ENCODE measurements at places on chromosomes 13 and 19.

GRCh38 chr13:28725046-28725610 is 6.4 kb upstream of the SLC46A3 start:
- no peak for DNase-seq

GRCh38 chr19:16887353-16888265 is 1.2 kb upstream of the F2RL3 start:
- no peak for DNase-seq

DNA sequence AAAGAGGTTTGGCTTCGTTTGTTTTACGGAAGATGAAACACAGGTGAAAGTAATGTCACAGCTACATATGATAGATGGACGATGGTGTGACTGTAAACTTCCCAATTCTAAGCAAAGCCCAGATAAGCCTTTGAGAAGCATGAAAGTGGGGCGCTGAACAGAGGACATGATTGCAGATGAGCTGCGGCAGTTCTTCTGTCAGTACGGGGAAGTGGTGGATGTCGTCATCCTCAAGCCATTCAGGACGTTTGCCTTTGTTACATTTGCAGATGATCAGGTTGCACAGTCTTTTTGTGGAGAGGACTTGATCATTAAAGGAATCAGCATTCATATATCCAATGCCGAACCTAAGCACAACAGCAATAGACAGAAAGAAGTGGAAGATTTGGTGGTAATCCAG is 111.5 kb upstream of the DIAPH3 start:
- DNase-seq, result no peak

DNA sequence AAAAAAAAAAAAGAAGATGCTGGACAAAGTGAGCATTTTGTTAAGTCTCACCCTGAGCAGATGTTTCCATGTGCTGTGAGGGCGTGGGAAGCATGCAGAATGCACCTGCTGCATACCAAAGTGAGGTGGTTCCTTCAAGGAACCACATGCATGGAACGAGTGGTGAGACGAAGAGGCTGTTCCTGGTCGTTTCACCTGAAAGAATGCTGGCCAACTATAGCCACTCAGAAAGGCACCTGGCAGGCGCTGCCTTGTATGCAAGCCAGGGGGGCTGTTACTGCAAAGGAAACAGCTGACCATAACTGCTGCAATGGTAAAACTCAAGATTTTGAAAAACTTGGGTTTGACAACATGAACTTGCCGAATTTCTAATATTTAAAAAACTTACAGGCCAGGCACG is 14.7 kb downstream of the MIER2 start:
- no peak for DNase-seq

- no peak for DNase-seq
Observed at GRCh38 chr19:13788991-13789390, 6.3 kb upstream of the ZSWIM4 start.

- no peak for DNase-seq
Observed at GRCh38 chr13:111168107-111168506, 53.0 kb downstream of the ARHGEF7 start.

- DNase-seq, result no peak
Observed at GRCh38 chr19:55136399-55137102, 12.5 kb downstream of the TNNT1 start.

DNA sequence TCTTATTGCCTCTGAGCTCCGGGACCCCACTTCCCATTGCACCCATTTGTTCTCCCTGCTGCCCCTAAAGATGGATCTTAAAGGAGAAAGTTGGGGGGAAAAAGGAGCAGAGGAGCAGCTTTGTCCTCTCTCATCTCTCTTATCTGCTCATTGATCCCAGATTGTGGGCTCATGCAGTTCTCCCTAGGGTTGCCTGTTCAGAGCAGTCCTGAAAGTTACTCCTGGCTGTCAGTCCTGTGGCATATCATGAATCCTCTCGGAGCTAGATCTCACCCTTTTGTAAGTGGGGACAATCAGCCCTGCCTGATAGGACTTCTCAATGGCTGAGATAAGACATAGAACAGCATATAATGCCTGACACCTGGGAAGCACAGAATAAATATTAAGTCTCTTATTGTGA is 440.3 kb downstream of the IRS2 start:
- no peak for DNase-seq

DNA sequence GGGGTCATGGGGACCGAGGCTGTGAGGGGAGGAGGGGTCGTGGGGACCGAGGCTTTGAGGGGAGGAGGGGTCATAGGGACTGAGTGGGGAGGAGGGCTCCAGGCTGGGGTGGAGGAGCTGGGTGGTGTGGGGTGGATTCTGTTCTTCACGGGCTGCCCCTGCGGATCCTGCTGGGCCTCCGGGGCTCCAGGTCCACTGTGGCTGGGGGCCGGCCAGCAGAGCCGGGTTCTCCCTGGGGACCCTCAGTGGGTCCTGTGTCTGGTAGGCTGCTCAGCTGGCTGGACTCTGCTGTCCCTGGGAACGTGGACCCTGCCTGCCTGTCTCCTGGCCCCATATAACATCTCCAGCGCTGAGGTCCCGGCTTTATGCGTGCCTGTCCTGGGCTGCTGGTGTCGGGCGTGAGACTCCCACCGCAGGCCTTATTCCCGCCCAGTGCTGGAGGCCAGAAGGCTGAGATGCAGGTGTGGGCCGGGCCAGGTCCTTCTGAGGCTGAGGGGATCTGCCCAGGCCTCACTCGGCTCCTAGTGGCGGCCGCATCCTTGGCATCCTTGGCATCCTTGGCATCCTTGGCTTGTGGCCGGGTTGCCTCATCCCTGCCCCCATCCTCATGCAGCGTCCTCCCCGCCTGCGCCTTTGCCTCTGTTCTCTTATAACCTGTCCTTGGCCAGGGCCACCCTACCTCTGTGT is 19.8 kb upstream of the GNA15 start:
- no peak for DNase-seq

DNA sequence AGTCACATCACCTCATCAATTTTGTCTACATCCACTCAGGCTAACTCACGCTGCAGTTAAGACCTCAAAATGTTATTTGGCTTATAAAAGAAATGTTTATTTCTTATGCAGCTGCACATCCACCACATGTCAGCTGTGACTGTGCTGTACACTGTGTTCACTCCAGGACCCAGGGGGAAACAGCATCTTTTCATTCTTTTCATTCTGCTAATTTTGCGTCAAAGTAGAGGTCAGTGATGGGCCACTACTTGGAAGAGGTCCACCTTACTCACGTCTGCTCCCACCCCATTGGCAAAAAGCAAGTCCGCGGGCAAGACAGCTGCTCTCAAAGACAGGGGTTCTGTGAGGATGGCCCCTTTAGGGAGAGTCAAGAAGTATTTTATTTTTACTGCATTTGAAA is 4.5 kb upstream of the DCT start:
- DNase-seq, result no peak

DNA sequence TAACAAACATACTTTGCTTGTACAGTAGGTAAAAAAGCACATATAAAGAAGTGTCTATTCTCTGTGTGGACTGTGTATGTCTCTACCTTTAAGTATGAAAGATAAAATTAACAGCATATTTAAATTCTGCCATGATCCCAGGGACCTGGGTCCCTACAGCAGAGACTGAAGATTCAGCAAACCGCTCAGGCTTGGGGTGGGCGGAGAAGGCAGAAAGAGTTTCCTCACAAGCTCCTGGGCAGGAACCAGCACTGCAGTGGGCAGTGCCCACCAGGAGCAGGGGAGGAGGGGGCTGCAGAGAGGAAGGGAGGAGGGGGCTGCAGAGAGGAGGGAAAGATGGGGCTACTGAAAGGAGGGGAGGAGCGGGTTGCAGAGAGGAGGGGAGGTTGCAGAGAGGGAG is 44.6 kb upstream of the GRTP1 start:
- DNase-seq, result no peak

DNA sequence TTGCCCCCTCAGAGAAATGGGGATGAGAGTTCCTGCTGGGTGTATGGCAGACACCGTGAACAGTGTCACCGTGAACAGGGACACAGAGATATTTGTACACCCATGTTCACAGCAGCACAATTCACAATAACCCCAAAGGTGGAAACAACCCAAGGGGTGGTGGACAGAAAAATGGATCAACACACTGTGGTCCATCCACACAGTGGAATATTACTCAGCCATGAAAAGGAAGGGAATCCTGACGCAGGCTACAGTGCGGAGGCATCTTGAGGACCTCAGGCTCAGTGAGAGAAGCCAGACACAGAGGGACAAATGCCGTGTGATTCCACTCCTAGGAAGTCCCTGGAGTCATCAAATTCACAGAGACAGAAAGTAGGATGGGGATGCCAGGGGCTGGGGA is 7.6 kb upstream of the CELF5 start:
- DNase-seq, result no peak

DNA sequence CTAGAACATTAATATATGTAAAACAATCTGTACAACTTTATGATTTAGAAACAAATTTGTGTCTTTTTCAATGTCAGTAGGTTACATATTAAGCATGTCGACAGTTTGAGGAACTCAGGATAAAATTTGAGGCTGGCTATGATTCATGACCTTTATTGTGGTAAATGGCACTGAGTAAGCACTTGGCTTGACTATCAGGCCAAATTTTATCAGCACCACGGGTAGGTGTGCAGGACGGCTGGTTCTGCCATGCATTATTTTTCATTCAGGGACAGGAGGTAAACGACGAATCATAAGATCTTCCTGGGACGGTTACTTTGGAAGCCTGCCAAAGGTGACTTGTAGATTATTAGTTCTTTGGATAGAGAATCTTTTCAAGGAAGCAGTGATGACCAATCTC is 19.9 kb upstream of the CYP4F8 start:
- no peak for DNase-seq

DNA sequence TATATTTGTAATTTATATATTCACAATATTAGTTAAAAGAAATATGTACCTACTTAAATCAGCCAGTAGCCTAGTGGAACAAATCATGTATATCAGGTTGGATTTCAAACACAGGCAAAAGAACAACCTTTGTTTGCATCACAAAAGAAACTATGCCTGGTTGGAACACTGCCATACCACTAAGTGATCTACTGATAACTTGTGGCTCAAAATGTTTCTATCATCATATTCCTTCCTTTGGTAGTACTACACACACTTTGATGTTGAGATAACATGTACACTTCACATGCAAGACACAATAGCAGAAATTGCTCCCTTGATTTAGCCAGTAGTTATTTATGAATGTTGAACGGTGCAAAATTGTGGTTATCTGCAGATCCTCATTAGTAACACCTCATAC is 146.0 kb upstream of the GPC6 start:
- DNase-seq, result no peak

DNA sequence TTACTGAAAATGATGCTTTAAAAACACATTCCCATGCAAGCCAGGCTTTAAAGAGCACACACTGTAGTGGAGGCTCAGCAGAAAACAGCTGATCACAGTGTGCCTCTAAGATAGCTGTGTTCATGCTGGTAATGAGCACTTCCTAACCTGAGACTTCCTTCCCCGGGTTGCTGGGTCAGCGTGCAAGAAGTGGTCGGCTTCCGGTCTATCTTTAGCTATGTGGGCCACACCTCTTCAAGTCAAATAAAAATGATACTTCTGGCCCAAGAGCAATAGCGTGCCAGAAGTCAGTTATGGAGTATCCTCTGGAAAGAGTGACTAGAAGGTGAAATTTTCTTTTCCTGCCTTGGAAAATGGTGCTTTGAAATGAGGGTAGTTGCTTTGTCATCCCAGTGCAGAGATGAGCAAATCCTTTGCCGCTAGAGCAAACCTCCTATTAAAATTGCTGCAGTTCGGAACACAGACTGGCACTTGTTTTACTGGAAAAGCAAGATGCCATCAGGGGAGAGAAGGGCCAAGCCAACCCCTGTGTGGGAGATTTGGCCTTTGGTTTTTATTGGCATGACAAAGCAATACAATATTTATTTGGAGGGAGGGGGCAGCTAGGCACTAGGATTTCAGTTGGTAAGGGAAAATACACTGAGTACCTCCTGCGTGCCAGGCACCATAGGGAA is 64.2 kb downstream of the ARHGAP35 start:
- no peak for DNase-seq

- no peak for DNase-seq
Observed at GRCh38 chr19:43839139-43839538, 12.0 kb downstream of the ZNF283 start.

DNA sequence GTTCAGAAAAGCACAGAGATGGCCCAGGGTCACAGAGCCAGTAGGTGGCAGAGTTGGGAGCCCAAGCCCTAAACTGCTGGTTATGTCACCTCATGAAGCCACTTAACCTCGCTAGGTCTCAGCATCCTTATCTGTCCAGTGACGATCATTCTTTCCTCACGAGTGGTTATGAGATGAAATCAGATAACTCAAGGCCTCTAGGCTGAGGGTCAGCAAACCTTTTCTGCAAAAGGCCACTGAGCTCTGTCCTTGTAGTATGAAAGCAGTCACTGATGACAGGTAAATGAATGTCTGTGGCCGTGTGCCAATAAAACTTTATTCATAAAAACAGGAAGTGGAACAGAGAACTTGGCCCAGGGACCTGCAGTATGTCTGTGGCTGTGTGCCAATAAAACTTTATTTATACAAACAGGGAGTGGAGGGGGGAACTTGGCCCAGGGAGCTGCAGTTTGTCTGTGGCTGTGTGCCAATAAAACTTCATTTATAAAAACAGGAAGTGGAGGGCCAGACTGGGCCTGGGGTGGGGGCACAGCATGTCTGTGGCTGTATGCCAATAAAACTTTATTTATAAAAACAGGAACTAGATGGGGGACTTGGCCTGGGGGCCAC is 71.2 kb downstream of the GNG7 start:
- no peak for DNase-seq

GRCh38 chr13:74287724-74288169 is 153.5 kb upstream of the KLF12 start:
- no peak for DNase-seq

- DNase-seq, result no peak
Observed at GRCh38 chr13:109699628-109700071, 86.7 kb downstream of the IRS2 start.

DNA sequence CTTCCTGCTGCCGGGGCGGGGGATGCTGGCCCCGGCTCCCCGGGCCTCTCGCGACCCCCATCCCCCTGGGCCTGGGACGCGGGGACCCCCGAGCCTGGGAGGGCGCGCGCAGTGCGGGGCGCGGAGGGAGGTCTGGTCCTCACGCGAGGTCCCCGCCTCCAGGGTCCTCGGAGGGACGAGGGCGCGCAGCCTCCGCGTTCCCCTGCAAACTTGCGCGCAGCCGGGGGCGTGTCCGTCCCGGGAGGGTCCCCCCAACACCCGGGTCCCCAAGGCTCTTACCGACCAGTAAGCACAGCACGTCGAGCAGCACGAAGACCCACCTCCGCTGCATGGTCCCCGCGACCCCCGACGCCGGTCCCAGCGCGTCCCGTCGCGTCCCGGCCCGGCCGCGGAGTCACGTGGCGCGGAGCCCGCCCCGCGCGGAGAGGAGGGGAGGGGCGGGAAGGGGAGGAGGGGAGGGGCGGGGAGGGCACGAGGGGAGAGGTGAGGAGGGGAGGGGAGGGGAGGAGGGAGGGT is at the start of gene PLPP2:
Gene PLPP2 (minus strand): TSS at position 398 of the 516 bp plus-strand sequence. CDS start 67 bp downstream, at position 331.
- DNase-seq, result peak; percentile 58

GRCh38 chr13:113613789-113614379 is 29.3 kb downstream of the TFDP1 start:
- DNase-seq, result no peak

GRCh38 chr19:33477781-33478180 is 43.8 kb downstream of the PEPD start:
- DNase-seq, result no peak

GRCh38 chr19:42422901-42423461 is 4.2 kb downstream of the LIPE start:
- no peak for DNase-seq
